ENCODE measurements at places on chromosomes 6 and 20.

DNA sequence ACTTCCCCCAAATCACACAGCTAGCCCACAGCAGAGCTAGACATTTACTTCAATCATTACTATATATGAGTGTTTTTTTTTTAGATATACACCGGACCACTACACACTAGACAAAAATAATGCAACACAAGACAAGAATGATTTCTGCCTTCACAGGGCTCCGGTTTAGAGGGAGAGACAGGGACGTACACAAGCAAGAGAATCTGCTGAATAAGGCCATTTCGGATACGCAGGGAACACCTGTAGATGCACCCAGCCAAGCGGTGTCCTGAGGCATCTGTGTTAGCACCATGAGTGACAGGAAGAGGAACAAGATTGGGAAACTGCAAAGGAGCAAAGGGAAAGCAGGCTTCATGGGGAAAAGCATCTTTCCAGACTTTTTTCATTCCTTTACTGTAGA lies 45.7 kb downstream of the HS3ST5 start:
- no peak for DNase-seq

DNA sequence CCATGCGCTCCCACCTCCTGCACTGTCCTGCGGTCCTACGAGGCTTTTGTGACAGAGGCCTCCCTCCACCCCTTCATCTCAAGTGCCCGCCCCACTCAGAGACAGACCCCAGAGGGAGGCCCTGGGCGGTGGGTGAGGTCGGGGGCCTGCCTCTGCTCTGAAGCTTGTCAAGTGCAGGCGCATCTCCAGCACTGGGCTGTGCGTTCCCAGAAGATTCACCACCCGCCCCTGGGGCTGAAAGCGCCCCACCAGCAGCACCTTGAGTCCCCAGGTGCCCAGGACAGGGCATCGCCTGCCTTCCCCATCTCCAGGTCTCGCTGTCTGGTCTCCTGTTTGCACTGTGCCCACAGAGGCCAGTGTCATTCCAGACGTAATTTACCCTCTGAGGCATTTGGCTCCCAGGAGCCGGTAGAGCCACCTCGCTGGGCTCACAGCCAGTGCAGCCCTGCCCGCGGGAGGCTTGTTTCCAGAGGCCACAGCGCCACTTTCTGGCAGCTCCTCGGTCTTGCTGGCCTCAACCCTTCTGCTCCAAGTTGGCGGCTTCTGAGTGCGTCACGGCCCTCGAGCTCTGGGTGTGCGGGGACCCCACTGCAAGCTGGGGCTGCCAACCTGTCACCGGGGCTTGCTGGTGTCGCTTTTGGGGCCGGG lies 191.1 kb downstream of the TAF4 start:
- DNase-seq, result no peak

DNA sequence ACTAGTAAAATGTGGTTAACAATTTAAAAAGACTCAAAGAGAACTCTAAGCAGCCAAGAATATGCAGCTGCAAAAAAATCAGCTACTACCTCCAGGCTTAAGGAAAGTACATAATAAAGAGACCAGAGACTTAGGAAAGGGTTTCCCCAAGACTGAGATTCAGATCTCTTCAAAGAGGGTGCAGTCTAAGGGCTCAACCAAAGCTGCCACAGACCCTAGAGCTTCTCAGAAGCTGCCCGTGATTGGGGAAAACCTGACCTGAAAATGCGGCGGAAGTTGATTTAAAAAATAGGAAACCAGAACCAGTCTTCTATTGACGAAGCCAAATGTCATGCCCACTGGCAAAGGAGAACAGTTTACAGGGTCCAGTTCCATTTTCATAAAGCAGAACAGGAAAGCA lies 516.8 kb upstream of the MARCKS start:
- no peak for DNase-seq

GRCh38 chr6:159193923-159194322 lies 24.7 kb downstream of the FNDC1 start:
- DNase-seq, result no peak

GRCh38 chr20:57428324-57429158 lies 37.3 kb downstream of the RBM38 start:
- no peak for DNase-seq

- no peak for DNase-seq
Measured at GRCh38 chr6:106666282-106667021, 37.1 kb downstream of the QRSL1 start.

DNA sequence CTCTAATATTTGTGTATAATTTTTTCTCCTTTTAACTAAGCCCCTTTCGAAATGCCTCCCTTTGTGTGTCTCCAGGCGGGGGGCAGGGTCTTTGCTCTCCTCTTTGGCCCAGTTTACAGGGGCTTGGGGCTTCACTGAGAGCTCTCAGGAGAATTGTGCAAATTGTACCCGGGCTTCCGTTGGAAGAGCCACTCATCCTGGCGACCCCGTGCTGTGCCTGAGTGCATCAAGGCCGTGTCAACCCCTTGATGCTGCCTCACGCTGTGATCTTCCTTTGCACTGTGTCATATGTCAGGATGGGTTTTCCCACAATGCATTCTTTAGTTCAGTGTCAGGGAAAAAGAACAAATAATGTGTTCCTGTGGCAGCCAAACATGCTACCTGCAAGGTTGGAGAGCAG lies 118.0 kb upstream of the POU3F2 start:
- DNase-seq, result no peak

All from NCI-H2081 (cell line).